ENCODE measurements at places on chromosomes 7 and 10.

DNA sequence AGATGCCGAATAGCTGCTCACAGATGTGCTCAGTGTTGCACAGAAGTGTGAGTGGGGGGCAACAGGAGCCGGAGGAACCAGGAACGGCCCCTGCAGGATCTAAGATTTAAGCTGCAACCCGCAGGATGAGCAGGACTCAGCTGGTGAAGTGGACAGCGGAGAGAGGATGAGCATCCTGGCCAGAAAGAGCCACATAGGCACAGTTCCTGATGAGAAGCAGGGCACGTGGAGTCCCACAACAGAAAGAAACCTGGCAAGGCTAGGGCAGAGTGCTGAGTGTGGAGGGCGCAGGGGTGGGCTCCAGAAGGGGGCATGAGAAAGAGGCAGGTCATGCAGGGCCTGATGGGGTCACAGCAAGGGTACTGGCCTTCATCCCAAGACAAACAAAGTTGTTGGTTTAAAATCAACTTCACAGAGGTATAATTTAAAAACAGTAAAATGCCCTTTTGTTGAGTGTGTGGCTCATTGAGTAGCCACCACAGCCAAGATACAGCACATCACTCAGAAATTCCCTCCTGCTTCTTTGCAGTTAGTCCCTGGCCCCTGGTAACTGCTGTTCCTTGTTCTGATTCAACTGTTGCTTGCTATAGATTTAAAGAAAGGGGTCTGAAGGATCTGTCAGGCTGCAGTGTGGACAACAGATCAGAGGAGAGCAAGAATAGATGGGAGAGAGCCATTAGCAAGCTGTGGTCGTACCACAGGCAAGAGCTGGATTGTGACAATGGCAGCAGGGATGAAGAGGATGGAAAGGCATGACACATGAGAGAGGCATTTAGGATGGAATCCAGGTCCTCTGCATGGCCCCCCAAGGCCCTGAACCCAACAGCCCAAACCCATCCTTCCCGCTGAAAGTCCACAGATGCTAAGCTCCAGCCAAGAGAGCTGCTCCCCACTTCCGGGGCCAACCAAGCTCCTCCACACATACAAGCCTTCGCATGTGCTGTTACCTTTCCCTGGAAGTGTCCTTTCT lies 53.1 kb upstream of the OSBPL3 start:
- DNase-seq = no peak

GRCh38 chr10:106780632-106781031 lies 383.9 kb downstream of the SORCS1 start:
- DNase-seq = no peak

DNA sequence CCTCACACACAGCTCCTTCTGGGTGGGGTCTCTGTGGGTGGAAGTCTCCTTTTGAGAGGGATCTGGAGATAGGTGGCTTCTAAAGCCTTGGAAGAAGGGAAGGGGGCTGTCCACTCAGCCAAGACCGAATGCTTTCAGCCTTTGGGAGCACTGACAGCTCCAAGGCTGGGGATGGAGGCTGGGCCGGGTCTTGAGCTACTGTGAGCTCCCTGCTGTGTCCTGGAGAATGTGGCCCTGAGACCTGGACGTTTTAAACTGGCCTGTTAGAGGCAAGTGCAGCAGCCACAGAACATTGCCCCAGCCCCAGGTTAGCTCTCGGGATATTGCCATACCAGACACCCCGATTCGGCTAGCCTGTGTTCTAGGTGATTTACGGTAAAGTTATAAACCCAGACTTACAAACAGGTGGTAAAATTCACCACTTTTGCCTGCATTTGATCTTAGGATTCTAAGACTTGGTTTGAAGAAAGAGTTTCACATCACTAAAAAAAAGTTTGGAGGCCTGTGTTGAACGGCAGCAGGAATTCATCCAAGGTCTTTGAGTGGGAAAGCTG lies 548.5 kb upstream of the FOXK1 start:
- DNase-seq = no peak

- DNase-seq = no peak
These were observed 137.6 kb downstream of the ADAM12 start for GRCh38 chr10:126250527-126251310.

- DNase-seq = no peak
These were observed 47.2 kb downstream of the CAV1 start for GRCh38 chr7:116572036-116572435.

DNA sequence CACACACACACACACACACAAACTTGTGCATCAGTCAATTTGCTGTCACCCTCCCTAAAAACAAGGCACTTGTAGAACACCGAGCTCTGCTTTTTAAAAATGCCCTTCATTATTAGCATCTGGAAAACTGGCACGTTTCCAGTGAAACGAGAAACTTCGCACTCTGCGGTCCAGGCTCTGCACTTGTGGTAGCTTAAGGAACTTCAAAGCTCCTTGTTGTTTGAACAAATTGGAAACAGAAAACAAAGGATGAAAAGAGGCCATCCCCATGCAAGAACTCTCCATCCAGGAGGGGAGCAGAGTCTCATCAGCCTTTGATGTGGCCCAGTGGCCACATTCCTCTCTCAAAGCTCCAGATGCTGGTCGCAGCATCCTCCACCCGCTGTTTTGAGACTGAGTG lies 105.1 kb downstream of the C10orf90 start:
- no peak for DNase-seq

DNA sequence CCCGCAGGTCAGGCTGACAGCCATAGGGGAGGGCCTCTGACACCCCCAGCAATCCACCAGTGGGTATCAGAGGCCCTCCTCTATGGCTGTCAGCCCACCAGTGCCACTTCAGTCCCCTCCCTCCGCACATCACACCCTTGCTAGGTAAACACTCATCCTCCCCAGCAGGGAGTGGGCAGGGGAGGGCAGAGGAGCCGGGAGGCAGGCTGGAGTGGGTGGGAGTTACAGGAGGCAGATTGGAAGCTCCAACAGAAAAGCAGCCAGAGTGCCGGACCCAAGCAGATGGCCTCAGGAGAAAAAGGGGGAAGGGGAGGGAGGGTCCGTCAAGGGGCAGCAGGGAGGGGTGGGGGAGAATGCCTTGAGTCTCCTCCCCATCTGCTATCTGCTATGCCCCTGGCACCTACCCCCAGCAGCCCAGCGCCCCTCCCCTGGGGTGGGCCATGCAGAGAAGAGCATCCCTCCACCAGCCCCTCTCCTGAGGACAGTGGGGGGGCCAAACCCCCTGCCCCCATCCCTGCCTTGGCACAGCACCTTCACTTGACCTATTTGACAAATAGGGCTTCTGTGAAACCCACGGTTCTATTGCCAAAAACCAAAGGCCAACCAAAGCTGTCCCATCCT lies 2.4 kb downstream of the RASGEF1A start:
- DNase-seq = no peak

DNA sequence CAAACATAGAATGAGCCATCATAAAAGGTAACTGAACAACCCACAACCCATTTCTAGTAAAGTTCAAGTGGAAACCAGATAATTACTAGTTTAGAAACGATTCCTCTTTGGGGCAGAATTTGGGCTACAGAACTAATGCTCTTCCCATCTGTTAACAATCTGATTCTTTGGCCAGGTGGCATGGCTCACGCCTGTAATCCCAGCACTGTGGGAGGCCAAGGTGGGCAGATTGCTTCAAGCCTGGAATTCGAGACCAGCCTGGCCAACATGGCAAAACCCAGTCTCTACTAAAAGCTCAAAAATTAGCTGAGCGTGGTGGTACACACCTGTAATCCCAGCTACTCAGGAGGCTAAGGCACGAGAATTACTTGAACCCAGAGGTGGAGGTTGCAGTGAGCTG lies 18.5 kb downstream of the CYP51A1 start:
- no peak for DNase-seq
